ENCODE measurements at places on chromosomes 16 and 17.

GRCh38 chr16:76396977-76397376 is 119.8 kb downstream of the CNTNAP4 start:
- no peak overlapping the region for H3K27ac ChIP-seq
- H3K4me3 ChIP-seq: no peak overlapping the region
- no peaks in the 10 kb centered on the region for H3K4me1 ChIP-seq
- no peaks in the 10 kb centered on the region for H3K36me3 ChIP-seq
- DNase-seq: no peak

DNA sequence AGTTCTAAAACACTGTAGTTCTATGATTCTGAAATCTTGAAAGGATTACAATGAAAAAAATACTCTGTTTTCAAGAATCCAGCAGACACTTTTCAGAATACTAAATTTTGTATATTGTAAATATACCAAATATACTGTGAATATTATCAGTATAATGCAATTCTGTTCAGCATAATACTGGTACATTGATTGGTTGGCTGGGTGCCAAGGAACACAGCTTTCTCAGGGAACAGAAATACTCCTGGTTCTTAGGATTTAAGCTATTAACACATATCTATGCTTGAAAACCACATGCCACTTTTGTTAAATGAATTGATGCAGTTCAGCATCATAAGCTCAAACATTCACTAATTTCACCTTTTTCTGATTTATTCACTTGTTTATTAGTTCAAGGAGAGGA is 2.5 kb upstream of the GINS3 start:
- no peak for DNase-seq
- H3K36me3 ChIP-seq: no peaks in the 10 kb centered on the region
- H3K4me1 ChIP-seq: peaks cover 1% of the 10 kb centered on the region
- H3K27ac ChIP-seq: no peak overlapping the region
- H3K27me3 ChIP-seq: peaks cover 2% of the 10 kb centered on the region

- H3K4me3 ChIP-seq: no peak overlapping the region
- H3K27me3 ChIP-seq: no peaks in the 10 kb centered on the region
- peaks cover 6% of the 10 kb centered on the region for H3K4me1 ChIP-seq
Observed at GRCh38 chr17:4519361-4519788, 20.7 kb downstream of the SPNS2 start.

DNA sequence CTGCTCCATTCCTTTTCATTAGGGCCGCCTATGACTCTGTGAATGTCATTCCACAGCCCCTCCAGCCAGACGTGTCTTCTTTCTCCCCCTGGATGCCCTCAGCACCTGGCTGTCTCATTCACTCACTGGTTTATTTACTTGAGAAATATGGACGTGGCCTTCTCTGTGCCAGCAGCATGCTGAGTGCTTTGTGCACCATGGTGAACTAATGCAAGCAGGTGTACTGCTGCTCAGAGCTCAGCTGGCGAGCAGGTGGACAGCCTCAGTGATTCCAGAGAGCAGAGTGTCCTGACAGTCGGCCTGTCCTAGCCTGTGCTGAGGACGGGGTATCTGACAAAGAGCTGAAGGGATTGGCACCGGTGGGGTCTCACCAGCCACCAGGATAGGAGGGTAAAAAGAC is 96.7 kb downstream of the GNAO1 start:
- DNase-seq: no peak
- peaks cover 16% of the 10 kb centered on the region for H3K27me3 ChIP-seq
- no peak overlapping the region for H3K27ac ChIP-seq
- no peaks in the 10 kb centered on the region for H3K4me1 ChIP-seq
- no peak overlapping the region for H3K4me3 ChIP-seq

- H3K27ac ChIP-seq: no peak overlapping the region
- H3K36me3 ChIP-seq: no peaks in the 10 kb centered on the region
- DNase-seq: no peak
- no peak overlapping the region for H3K4me3 ChIP-seq
Observed at GRCh38 chr16:75983741-75984381, 257.6 kb upstream of the CPHXL start.

GRCh38 chr17:81365148-81365600 is 30.1 kb upstream of the BAHCC1 start:
- no peaks in the 10 kb centered on the region for H3K36me3 ChIP-seq
- peak overlapping the region; percentile 24 for H3K4me3 ChIP-seq
- peak; percentile 84 for DNase-seq
- peaks cover 9% of the 10 kb centered on the region for H3K27me3 ChIP-seq
- peaks cover 17% of the 10 kb centered on the region for H3K4me1 ChIP-seq

- H3K27ac ChIP-seq: no peak overlapping the region
- H3K27me3 ChIP-seq: no peaks in the 10 kb centered on the region
- DNase-seq: no peak
- H3K4me3 ChIP-seq: no peak overlapping the region
- H3K36me3 ChIP-seq: no peaks in the 10 kb centered on the region
Observed at GRCh38 chr16:85274924-85275323, 162.7 kb upstream of the CIBAR2 start.

DNA sequence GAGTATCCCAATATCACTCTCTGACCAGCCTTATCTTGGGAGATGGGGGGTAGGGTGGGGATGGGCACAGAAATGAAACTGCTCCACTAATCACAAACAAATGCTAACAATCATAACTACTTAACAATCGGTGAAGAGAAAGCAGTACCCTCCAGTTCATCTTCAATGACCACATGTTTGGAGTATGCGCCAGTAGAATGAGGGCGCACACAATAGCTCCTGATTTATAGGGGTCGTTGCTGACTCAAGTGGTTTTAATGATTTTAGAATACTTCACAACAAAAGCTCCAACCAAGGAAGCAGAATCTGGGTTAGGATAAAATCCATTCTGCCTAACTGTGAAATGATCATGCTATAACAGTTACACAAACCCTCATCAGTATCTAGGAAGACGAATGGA is 184.4 kb downstream of the AATF start:
- DNase-seq: no peak
- no peak overlapping the region for H3K27ac ChIP-seq
- no peak overlapping the region for H3K4me3 ChIP-seq

DNA sequence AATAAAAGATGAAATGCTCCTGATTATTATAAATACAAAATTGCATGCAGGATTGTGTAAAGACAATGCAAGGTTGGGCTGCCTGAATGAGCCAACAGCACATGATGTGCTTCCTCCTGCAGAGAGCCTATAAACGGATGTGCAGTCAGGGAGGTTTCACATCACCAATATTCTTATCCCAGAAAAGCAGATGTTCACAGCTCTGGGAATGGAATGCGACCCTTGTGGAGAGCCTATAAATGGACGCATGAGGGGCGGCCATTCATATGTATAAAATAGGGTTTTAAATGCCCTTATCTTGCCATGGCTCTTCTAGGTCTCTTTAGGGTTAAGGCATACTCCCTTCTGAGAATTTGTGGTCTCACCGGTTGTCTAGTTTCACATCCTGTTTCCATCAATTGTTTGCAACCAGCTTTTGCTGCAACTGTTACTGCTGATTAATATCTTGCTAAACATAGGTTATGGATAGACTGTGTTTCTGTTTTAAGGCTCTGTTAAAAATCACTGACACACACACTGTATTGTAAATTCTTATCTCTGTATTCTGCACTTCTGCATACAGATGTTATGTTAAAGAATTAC is 31.9 kb downstream of the SLFN11 start:
- peaks cover 1% of the 10 kb centered on the region for H3K4me1 ChIP-seq
- no peak overlapping the region for H3K4me3 ChIP-seq
- H3K27ac ChIP-seq: no peak overlapping the region
- peaks cover 10% of the 10 kb centered on the region for H3K27me3 ChIP-seq
- H3K36me3 ChIP-seq: no peaks in the 10 kb centered on the region
- no peak for DNase-seq

DNA sequence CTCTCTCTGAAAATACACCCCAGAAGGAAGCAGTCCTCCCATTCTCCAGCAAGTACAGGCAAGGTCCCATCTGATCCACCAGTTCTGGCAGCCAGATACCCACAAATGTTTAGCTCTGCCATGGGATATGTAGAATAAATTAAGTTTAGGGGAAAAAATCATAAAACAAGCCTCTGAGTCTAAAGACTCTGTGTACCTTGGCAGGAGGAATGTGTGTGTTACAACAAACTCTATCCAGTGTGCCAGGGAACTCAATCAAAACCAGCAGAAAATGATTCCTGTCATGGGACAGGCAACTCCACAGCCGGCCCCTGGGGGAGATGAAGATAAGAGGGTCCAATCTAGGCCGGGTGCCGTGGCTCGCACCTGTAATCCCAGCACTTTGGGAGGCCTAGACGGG is 73.4 kb downstream of the MRM3 start:
- no peak for DNase-seq
- peaks cover 2% of the 10 kb centered on the region for H3K36me3 ChIP-seq
- H3K27ac ChIP-seq: no peak overlapping the region
- H3K27me3 ChIP-seq: no peaks in the 10 kb centered on the region
- H3K4me1 ChIP-seq: peaks cover 16% of the 10 kb centered on the region

- no peak overlapping the region for H3K27ac ChIP-seq
- H3K4me1 ChIP-seq: peaks cover 7% of the 10 kb centered on the region
- H3K4me3 ChIP-seq: no peak overlapping the region
- no peak for DNase-seq
- H3K36me3 ChIP-seq: no peaks in the 10 kb centered on the region
- H3K27me3 ChIP-seq: no peaks in the 10 kb centered on the region
Observed at GRCh38 chr16:86244936-86245335, 265.4 kb upstream of the FOXF1 start.

GRCh38 chr17:56130026-56130425 is 23.2 kb upstream of the ANKFN1 start:
- H3K4me3 ChIP-seq: no peak overlapping the region
- H3K4me1 ChIP-seq: peaks cover 1% of the 10 kb centered on the region
- H3K36me3 ChIP-seq: no peaks in the 10 kb centered on the region
- no peaks in the 10 kb centered on the region for H3K27me3 ChIP-seq

DNA sequence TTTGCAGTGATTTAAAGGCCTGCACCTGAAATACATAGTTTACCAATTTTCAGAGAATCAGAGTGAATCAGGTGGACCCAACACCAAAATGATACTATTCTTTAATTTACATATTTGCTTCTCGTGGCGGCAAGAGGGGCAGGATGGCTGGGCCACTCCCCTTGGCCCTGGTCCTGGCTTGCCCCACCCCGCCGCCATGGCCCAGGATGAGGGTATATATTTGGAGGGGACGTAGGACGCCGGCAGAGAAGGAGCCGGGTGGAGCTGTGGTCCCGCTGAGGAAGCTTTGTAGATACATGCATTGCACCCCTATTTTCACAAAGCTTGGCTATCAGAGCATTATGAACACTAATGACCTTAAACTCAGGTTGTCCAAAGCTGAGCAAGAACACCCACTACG is 43.5 kb downstream of the EFCAB13 start:
- H3K4me1 ChIP-seq: no peaks in the 10 kb centered on the region
- no peaks in the 10 kb centered on the region for H3K27me3 ChIP-seq
- no peak overlapping the region for H3K27ac ChIP-seq
- H3K4me3 ChIP-seq: no peak overlapping the region
- no peak for DNase-seq
